ENCODE measurements at places on chromosomes 4 and X. TPM values are rescaled to one million over a fixed set of nuclear protein-coding genes. Genes with fewer than 3 reads are reported as not detected.

GRCh38 chrX:44384688-44385338, 41.3 kb upstream of the EFHC2 start:
- peaks cover 4% of the 10 kb centered on the region for H3K36me3 ChIP-seq
- H3K27ac ChIP-seq: no peak overlapping the region
- DNase-seq: no peak
- no peaks in the 10 kb centered on the region for H3K4me1 ChIP-seq
- no peak overlapping the region for H3K4me3 ChIP-seq

DNA sequence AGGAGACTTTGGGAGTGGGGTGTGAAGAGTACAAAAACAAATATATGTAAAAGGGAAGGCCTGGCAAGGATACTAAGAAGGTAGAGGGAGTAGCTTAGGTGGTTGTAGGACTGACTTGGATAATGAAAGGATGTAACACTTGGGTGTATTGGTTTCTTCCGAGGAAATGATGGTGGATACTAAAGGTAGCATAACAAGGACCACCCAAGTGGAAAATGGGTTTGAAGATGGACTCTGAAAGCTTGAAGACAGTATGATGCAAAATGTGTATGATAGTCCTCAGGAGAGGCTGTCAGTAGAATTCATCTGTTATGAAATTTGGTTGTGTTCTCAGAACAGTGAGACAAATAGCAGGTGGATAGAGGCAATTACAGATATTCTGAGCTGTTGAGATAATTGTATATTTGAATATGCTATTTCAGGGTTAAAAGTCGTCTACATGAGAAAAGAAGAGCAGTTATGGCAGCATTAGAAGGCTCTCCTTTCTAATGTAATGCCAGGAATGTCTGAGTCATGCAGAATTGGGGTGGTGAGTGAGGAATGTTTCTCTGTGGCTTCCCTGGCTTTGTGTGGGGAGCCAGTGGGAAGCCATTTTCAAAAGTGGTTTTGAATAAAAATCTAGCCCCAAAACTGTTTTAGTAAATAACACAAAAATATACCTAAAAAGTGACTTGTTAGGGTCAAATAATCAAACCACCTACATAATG, 75.6 kb downstream of the FHIP1A start:
- no peaks in the 10 kb centered on the region for H3K4me1 ChIP-seq
- H3K27ac ChIP-seq: no peak overlapping the region

DNA sequence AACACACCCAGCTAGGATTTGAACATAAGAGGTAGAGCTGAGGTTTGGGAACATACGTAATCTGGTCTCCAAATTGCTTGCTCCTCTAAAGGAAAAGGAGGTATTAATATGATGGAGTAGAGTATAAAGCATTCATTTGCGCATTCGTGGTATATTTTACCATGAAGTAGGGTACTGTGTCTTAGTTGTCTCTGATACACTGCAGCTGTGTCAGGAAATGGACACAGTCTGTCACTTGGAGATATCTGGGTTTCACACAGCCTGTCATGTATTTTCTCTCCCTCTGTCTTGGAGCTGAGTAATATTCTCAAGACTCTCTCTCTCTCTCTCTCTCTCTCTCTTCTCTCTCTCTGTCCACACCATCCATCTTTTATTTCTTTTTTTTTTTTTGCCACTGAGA, 274.8 kb upstream of the UGT8 start:
- H3K4me1 ChIP-seq: peaks cover 4% of the 10 kb centered on the region
- no peaks in the 10 kb centered on the region for H3K27me3 ChIP-seq
- H3K27ac ChIP-seq: no peak overlapping the region
- no peak overlapping the region for H3K4me3 ChIP-seq
- no peak for DNase-seq
- H3K36me3 ChIP-seq: no peaks in the 10 kb centered on the region

DNA sequence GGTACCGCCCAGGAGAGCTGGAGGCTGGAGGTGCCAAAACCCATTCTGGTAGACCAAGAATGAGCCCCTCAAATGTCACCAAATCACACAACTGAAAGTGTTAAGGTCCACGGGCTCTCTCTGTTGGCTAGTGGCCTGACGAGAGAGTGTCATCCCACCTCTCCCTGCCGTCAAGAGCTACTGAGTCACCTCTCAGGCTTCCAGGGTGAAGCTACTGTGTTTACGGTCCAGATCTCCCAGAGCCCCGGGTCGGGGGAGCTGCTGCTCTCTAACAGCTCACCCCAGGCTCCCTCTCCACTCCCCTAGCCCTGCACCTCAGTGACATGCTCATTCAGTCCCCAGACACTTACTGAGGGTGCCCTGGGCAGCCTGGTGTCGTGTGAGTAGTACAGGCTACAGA, 59.2 kb downstream of the ADGRG2 start:
- H3K4me3 ChIP-seq: no peak overlapping the region
- H3K36me3 ChIP-seq: peaks cover 2% of the 10 kb centered on the region
- DNase-seq: no peak

GRCh38 chr4:52423967-52424366, 235.1 kb downstream of the USP46 start:
- H3K27me3 ChIP-seq: no peaks in the 10 kb centered on the region
- no peaks in the 10 kb centered on the region for H3K4me1 ChIP-seq
- no peak overlapping the region for H3K4me3 ChIP-seq
- H3K27ac ChIP-seq: no peak overlapping the region
- H3K36me3 ChIP-seq: no peaks in the 10 kb centered on the region

DNA sequence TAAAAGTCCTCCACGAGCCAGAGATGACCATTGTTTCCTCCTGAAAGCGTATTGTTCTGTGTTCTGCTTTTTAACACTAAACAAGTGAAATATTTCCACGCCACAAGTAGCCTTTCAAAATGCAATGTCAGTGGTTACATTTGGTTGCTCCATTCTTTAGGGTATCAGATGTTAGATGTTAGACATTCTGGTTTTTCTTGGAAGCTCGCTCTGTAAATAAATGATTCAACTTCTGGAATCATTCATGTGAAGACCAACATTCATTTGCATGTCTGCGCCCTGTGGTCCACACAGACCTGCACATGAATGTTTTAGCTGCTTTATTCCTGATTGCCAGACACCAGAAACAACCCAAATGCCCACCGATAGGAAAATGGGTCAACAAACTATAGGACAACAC, 38.0 kb upstream of the HELT start:
- no peaks in the 10 kb centered on the region for H3K4me1 ChIP-seq
- H3K36me3 ChIP-seq: no peaks in the 10 kb centered on the region
- no peak overlapping the region for H3K27ac ChIP-seq
- peaks cover 7% of the 10 kb centered on the region for H3K27me3 ChIP-seq
- no peak for DNase-seq

GRCh38 chr4:75940692-75941253, at the start of gene NAAA:
TSS of gene NAAA (minus strand) at chr4:75941013. CDS start at chr4:75940949, 64 bp downstream.
- H3K27ac ChIP-seq: peak within 1 kb of the TSS; percentile 16
- H3K36me3 ChIP-seq: no peaks in the 10 kb centered on the region
- DNase-seq: peak; percentile 60
- no peaks in the 10 kb centered on the region for H3K27me3 ChIP-seq
- peaks cover 14% of the 10 kb centered on the region for H3K4me1 ChIP-seq

Gene ATXN3L
- total RNA-seq: not detected

Gene RAB9B
- total RNA-seq: 3.7 TPM

Data from neural crest cell (in vitro differentiated cells).